ENCODE measurements at places on chromosomes 5 and 9. TPM values are rescaled to one million over a fixed set of nuclear protein-coding genes. Genes with fewer than 3 reads are reported as not detected.

GRCh38 chr5:83281658-83282057, 189.9 kb upstream of the VCAN start:
- no peak for DNase-seq

The OR1J2 gene
- not detected for total RNA-seq

GRCh38 chr9:4563105-4563504, 72.8 kb downstream of the SLC1A1 start:
- DNase-seq = no peak

- no peak for DNase-seq
Observed at GRCh38 chr5:131366428-131366827, 102.6 kb downstream of the CDC42SE2 start.

DNA sequence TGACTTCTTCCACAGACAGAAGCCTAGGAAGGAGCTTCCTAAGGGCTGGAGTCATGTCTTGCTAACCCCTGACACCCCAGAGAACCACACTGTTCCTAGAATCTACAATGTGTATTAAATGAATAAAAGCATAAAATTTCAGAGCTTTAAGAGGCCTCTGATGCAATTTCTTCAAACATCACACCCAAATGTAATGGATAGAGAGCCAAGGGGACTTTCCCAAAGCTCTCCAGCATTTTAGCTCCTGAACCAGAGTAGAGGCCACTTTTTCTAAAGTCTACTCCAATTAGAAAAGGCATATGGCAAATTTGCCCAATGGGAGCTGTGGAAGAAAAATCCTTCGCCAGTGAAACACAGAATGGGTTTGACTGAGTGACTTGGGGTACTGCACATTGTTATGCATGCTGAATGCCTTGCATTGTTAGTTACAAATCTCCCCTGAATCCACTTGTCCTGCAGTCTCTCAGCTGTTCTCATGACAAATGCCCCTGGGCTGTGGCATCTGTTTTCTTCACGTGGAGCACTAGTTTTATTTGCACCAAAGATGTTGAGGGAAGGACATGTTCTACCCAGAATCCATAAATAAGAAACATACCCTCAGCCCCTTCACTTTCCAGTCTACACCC, 334.0 kb downstream of the ASTN2 start:
- DNase-seq = no peak

- DNase-seq = no peak
Observed at GRCh38 chr5:100667161-100667630, 132.0 kb downstream of the FAM174A start.

The SIT1 gene
- total RNA-seq = not detected

- DNase-seq = no peak
Observed at GRCh38 chr9:91047993-91048607, 246.5 kb downstream of the SYK start.

- DNase-seq = no peak
Observed at GRCh38 chr5:33332804-33333203, 108.0 kb upstream of the TARS1 start.

GRCh38 chr9:72476617-72477437, 44.6 kb upstream of the TMC1 start:
- no peak for DNase-seq

- no peak for DNase-seq
Observed at GRCh38 chr5:54904425-54904824, 81.0 kb downstream of the ESM1 start.

The PAEP gene
- total RNA-seq = not detected

- DNase-seq = no peak
Observed at GRCh38 chr9:91678807-91679580, 255.4 kb upstream of the NFIL3 start.

The NUTM2G gene
- not detected for total RNA-seq

- DNase-seq = no peak
Observed at GRCh38 chr5:98961665-98962344, 33.0 kb upstream of the CHD1 start.

Data from occipital lobe (tissue), 3 donors.